Activated gamma-delta T cell treated with Interleukin-2 at 50 U/mL for 16 hours (primary cell): ENCODE measurements at places on chromosomes 2 and 18.

DNA sequence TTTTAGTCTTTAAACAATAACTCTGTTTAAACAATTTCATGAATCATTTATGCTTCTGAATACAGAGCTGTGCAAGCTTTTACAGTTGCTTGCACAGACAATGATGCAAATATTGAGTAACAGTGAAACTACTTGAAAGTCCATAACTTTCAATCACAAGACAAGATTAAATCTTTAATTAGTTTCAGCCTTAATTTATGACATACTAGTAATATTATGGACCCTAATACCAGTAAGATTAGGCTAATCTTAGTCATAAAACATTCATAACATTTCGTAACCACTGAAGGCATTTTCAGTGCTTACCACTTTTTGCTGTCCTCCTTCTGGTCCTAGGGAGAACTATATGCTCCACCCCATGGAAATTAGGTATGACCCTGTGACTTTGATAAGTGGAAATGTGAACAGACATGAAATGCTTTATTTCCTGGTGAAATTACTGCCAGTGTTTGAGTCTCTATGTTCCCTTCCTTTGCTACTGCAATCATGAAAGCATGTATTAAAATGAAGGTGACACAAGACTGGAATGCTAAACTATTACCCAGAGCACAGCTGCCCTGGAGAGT lies 1.8 kb upstream of the COBLL1 start:
- no peak for DNase-seq

- DNase-seq: no peak
These were observed 318.4 kb downstream of the TXNL1 start for GRCh38 chr18:56319953-56320352.

DNA sequence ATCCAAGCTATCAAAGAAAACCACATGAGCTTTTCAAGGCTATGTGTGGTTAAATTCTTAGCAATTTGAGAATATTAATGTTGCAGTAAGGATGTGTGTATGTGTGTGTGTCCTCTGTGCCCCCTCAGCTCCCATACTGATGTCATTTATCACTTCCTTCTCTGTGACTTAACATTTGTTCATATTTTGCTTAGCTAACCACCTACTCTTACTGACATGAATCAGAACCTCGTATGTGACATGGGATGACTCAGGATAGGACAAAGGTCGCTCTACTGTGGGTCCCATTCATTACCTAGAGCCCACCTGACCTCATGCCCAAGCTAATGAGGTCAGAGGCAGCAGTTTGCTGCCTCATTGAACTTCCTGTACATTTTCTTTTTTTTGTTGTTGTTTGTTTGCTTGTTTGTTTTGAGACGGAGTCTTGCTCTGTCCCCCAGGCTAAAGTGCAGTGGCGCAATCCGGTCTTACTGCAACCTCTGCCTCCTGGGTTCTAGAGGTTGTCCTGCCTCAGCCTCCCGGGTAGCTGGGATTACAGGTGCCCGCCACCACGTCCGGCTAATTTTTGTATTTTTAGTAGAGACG lies 36.3 kb downstream of the MOGAT1 start:
- DNase-seq: no peak

DNA sequence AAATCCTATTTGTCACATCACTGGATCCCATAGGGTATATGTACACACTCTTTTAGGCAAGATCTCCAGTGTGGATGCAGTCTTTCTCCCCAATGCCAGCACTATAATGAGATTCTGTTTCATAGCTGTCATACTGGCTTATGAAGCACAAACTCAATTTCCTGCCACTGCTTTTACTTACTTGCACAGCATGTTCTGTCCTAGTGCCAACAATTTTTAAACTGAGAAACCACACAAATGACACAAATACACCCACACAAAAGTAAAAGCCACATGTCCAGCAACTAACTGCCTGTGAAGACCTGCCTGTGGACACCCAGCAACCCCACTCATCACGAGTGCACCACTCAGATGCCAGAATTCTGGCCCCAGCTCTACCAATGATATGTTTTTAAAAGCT lies 29.6 kb upstream of the RNU4ATAC start:
- DNase-seq: no peak

DNA sequence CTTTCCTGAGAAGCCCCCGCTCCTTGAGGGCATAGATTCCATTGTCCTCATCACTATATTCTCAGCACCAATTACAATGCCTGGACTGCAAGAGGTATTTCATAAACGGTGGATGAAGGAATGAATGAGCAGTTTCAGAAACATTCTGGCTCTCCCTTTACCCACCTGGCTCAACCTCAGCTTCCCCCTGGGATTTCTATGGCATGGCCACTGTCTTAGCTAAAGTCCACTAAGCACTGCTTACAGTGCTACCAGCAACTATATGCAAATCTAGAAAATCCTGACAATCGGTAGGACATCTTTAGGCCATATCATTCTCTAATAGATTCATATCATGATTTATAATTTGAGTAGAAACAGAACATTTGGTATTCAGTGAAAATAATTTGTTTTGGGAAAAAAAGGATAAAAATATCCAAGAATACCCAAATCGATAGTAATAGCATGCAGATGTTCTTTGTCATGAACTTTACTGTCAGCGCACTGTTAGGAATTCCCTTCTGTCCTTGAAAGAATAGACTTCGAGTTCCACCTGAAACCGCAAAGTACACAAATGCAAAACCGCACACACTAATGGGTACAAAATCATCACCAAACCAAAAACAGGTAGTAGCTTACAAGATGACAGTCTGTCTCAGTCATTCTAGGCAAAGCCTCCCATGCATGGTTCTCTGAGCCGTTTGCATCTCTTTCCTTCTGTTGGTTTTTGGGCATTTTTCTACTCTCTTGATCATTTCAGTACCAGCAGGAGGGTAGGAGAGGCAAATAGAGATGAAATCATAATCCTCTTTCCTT lies 303.6 kb upstream of the ID2 start:
- no peak for DNase-seq

DNA sequence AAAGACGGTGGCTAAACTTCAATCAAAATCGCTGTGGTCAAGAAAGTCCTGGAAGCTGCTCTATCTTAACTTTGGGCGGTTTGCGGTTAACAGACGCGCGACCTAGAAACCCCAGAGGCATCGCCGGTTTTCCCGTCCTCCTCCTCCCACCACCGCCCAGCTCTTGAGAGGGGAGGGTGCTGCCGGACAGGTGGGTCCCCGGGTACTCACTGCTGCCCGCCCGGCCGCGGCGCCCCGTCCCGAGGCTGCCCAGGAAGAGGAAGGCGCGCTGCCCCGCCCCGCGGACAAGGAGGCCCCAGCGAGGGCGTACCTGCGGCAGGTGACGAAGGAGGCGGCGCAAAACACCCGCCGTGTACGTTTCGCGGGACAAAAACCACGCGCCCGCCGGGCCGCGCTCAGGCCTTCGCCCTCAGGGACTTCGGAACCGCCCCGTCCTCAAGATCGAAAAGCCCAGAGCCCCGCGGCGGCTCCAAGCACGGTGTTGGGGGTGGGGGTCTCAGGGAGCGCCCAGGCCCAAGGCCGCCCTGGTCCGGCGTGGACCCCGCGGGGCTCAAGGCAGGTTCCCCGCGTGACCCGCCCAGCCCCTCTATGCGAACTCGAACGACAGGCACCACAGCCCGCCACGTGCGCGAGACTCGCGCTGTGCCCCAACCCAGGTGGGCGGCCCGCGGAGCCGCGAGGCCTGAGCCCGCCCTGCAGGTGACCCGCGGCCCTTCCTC lies at the start of gene SH3YL1:
Gene SH3YL1, minus strand, starts transcription at position 259 of the 719 bp plus-strand sequence. Its CDS starts 48 bp downstream, at position 211.
- DNase-seq: peak; percentile 42

DNA sequence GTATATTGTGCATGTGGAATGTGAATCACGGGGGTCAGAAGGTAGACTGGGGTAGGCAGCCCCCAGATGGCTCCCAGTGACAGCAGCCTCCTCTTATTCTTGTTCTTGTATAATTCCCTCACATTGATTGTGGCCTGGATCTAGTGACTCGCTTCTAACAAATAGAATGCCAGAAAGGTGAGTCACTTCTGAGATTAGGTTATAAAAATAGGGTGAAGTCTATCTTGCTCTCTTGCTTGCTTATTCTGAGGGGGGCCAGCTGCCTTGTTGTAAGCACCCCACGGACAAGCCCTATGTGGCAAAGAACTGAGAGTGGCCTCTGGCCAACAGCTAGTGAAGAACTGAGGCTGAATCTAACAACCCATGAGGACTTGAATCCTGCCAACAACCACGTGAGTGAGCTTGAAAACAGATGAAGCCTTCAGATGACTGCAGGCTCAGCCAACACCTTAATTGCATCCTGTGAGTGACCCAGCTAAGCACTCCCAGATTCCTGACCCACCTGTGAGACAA lies 15.6 kb upstream of the RMND5A start:
- no peak for DNase-seq

DNA sequence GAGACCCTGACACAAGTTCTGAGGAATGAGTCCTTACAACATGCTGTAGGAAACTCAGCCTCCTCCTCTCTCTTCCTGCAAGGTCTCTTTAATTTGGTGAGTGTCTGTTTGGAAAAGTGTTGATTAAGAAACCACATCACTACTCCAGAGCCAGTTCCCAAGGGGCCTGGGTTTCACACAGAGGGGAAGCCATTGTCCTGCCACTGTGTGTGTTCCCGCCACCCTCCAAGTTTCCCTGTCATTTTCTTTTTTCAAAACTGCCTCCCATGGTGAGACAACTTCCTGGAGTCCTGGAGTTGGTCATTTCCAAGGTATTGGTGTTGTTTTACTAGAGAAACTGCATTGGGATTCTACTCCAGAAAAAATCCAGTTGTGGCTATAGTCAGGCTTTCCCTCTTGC lies 232.0 kb upstream of the PARD3B start:
- no peak for DNase-seq

DNA sequence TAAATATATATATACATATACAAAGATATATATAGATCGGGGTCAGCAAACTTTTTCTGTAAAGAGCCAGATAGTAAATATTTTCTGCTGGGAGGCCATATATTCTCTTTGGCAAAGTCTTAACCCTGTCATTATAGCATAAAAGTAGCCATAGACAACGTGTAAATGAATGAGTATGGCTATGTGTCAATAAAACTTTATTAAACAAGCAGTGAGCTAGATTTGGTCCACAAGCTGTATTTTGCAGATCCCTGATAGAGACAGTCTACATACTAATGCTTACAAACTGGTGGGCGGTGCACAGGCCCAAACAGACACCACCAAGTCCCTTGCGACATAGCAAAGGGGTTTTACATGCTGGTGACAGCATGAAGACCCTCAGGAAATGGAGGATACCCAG lies 30.3 kb downstream of the SLC14A2 start:
- DNase-seq: no peak

- no peak for DNase-seq
These were observed 138.7 kb upstream of the BOD1L2 start for GRCh38 chr18:57008001-57008686.

DNA sequence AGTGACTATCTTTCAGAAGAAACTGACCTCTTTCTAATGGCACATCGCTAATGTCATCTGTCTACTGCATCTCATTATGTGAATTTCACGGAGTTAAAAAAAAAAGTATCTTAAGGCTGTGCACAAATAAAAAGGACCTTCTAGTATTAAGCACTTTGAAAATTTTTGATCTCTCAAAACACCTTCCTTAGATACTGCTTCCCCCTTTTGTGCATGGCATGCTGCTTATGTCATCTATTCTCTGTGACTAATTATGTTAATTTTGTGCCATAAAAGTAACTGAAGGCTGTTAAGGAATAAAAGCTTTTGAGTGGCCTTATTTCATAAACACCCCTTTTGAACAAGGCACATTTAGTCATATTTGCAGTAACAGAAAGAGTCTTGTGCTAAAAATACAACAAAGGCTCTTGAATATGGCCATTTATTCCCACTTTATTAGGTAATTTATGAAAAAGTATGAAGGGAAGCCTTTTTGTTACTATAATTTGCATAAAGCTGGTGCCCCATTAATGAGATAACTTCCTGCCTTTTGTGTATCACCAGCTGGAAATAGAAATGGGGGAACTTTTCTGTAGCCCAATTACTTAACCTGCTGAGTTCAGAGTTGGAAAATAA lies 1412.0 kb upstream of the ZEB2 start:
- no peak for DNase-seq

DNA sequence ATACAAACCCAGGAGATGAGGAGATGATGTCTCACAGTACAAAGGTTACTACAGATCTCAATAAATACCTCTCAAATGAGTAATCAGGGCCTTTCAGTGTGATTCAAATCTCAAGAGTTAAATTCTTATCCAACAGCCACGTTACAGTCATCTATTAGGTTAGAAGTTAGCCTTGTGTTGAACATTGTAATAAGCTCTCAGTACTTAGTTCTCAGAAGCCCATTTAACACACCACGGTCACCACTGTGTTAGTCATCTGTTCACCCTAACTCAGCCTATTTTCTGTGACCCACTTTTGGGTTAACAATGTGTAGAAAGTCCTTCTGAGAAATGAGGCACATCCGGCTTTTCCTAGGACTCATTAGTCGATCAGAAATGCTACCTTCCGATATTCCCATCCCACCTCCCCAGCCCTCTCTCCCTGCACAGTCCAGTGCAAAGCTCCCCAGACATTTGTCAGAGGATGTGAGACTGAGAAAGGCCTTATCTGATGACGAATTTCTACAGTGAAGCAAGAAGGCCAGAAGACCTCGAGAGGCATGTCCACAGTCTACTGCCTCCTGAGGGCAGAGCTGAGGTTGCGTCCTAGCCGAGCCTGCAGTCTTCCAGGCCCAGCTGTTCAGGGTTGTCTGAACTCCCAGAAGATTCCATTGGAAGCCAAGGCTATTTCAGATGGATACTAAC lies 92.6 kb downstream of the ACTR2 start:
- DNase-seq: no peak

- no peak for DNase-seq
These were observed 303.2 kb upstream of the REV1 start for GRCh38 chr2:99793022-99793421.

GRCh38 chr2:235005603-235006259 lies 53.9 kb downstream of the SH3BP4 start:
- DNase-seq: no peak

DNA sequence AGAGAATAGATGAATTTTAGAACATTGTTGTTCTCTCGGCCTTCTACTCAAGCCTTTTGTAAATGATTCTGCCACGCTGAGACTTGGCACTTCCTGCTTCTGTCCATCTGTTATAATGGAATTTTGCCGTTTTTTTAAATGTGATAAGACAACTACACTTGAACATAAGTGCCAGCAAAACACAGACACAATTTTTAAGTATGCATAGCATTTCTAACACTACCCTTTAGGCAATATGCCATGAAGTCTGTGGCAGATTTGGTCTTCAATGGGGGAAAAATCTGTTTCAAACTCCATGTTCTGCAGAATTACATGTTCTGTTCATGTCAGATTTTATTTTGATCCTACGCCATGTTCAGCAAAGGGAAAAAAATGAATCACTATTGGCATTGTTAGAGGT lies 1170.7 kb upstream of the SLC39A10 start:
- no peak for DNase-seq

GRCh38 chr2:240637901-240638345 lies 12.6 kb downstream of the GPR35 start:
- no peak for DNase-seq

GRCh38 chr2:68971591-68972231 lies 2.7 kb upstream of the GKN1 start:
- DNase-seq: no peak

- no peak for DNase-seq
These were observed 5.1 kb downstream of the ACTR1B start for GRCh38 chr2:97658691-97659157.

GRCh38 chr18:4854671-4855070 lies 342.4 kb downstream of the AKAIN1 start:
- DNase-seq: no peak
